RPMI8226 (cell line): ENCODE measurements at places on chromosomes 1 and 21.
A peak's percentile ranks its signal among the peaks of the same experiment; 100 is the strongest.

- peak; percentile 48 for DNase-seq
Observed at GRCh38 chr1:200558866-200559459, 61.6 kb downstream of the KIF14 start.

- no peak for DNase-seq
Observed at GRCh38 chr1:118931876-118932275, 56.3 kb downstream of the TBX15 start.

DNA sequence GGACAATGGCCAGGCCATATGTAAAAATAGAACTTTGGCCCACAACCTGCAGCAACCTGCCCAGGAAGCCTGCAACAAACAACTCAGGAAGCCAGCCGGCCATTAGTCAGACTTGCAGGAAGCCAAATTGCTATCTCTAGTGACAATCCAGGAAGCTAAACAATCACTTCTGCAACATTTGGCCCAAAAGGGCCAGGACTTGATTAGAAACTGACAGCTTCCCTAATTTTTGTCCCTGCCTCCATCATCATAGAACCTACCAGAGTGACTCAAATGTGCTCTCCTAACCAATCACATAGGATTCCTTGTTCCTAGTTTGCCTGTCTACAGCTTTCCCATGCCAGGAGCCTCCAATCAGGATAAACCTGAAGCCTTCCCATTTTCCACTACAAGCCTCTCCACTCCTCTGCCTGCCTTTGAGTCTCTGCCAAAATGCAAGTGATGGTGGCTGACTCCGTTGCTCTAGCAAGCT is 639.3 kb downstream of the PTPRU start:
- DNase-seq, result peak; percentile 73

DNA sequence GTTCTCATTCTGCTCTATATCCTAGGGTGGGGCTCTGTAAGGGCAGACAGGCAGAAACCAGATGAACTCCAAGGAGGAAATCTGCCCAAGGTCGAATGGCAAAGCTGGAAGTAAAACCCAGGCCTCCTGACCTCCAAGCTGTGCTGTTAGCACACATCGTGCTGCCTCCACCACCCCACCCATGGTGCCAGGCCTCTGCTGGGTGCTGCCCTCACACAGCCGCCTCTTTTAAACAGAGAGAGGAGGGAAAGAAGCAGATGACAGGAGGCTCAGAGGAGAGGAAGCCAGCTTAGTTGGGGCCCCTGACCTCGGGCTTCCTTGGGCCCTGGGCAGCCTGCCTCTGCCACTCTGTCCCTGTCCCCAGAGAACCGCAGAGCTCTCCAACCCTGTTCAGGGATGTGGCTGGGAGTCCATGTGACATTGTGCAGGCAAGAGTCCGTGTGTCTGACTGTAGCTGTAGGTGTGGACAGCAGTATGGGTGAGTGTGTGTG is 1.1 kb downstream of the SYNC start:
- DNase-seq, result no peak

- peak; percentile 99 for DNase-seq
Observed at GRCh38 chr1:157781048-157781447, 4.1 kb upstream of the FCRL2 start.

DNA sequence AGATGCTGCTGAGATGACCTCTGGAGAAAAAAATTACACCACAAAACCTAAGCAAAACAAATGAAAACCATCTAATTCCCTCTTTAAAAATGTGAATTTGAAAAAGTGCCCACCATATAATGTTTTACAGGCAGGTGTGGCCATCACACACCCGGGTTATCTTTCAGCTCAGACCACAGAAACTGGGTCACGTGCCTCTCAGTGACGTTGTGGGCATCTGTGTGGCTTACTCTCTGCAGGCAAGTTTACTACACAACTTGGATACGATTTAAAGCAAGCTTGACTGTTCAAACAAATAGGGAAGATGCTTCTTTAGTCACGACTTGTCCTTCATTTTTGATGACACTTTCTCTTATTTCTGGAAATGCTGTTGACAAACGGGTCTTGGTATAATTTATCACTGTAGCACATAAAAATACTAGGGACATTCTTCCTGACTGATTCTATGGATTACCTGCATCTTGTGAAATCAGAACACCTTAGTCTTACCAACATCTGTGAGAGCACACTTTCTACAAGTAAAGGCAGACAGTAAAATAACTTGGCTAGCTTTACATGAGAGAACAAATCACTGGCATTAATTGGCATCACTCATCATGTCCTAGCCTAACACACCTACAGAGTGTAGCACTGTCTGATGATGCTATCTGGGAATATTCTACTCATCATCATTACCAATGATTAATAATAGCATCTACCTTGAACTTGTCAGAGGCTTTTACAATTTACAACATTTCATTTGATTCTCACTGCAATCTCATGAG is 89.3 kb upstream of the EDEM3 start:
- DNase-seq, result peak; percentile 91

DNA sequence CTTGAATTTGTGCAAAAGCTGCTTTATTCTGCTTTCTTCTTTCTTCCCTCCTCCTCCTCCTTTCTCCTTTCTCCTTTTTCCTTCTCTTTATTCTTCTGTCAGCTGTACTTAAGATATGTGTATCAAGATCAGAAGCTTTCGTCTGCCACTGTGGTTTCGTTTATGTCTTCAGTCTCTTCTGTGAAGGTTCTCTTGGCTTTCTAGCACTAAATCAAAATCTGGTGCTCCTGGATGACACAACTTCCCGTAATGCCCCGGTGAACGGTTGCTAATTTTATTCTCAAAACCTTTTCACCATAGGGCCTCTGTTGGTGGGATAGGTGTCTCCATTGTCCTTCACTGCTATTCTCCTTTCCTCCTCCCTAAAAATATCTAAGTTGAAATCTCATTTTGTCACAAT is 5.0 kb downstream of the ATF6 start:
- DNase-seq, result no peak

- no peak for DNase-seq
Observed at GRCh38 chr1:63798284-63798683, 24.5 kb downstream of the ROR1 start.

DNA sequence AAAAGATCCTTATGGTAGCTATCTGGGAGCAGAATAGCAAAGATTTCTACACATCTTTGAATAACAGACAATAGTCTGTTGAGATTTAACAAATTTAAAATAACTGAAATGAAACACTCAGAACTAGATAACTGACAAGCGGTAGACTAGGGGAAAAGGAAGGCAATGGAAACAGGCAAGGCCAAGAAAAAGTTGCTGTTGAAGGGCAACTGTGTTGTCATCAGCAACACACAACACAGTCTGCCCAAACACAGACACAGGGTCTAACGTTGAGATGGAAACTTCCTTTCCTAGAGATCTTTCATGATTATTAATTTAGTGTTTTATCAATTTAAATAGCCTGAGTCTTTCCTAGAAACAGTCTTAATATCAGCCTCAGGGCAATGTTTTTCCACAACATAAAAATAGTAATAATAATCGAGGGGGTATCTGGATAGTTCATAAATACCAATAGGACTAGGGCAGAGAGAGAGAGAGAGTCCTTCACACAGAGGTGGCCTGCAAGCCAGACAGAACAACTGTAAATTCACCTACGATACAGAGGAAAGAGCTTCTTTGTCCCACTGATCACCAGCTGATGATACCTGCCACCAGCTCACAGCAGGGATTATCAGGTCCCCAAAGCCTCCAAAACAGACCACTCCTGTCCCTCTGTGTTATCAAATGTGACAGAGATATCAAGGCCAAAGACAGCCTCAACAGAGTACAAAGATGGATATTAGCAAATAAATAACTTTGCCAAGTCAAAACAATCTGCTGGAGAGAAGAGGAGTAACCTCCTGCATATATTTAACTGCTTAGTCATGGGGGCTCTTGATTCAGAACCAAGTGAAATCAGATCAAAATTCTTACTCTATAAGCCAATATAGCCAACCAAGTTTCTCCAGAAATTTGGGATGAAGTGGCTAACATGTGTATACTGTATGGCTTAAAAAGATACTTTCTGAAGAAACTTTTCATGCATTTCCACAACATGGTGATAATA is 245.3 kb downstream of the SLC45A1 start:
- no peak for DNase-seq
